ENCODE measurements at places on chromosomes 2 and 18. TPM values are rescaled to one million over a fixed set of nuclear protein-coding genes. Genes with fewer than 3 reads are reported as not detected.

CYP26B1 gene
- total RNA-seq, result 2.0 TPM

EGR4 gene
- not detected for total RNA-seq

DSG1 gene
- total RNA-seq, result not detected

HAUS1 gene
- total RNA-seq, result 20.6 TPM

TUBA4A gene
- total RNA-seq, result 385 TPM

GKN1 gene
- total RNA-seq, result not detected

SH3RF3 gene
- 3.0 TPM for total RNA-seq

MGAT4A gene
- 13.7 TPM for total RNA-seq

SLC14A1 gene
- total RNA-seq, result 6.5 TPM

ZNF396 gene
- 0.92 TPM for total RNA-seq

FTCDNL1 gene
- 13.0 TPM for total RNA-seq

ABCB11 gene
- 0.10 TPM for total RNA-seq

PXDN gene
- total RNA-seq, result 9.9 TPM

GPR39 gene
- total RNA-seq, result not detected

HOXD13 gene
- total RNA-seq, result not detected

QPCT gene
- 6.4 TPM for total RNA-seq

NEB gene
- total RNA-seq, result 7,704 TPM

COL3A1 gene
- 13.8 TPM for total RNA-seq

HOXD12 gene
- total RNA-seq, result not detected

SERPINB2 gene
- total RNA-seq, result not detected

Measured in gastrocnemius medialis (tissue), 4 donors.